ENCODE measurements at places on chromosomes 6 and 20.

DNA sequence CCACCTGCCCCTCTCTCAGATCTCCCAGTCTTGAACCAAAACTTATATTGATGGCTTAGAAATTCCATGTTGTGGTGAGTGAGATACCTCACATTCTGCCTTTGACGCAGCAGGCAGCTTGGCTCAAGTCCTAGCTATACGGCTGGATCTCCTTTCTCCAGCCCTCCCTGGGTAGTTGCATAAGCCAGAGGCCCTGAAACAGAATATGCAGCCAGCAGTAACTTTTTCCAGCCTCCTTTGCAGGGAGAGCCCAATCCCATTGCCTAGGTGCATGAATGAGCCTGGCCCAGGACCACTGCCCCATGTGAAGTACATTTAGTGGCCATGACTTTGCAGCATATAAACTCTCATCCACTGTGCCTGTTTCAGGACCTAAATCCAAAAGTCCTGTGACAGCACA is 202.2 kb upstream of the CDYL start:
- DNase-seq, result no peak

DNA sequence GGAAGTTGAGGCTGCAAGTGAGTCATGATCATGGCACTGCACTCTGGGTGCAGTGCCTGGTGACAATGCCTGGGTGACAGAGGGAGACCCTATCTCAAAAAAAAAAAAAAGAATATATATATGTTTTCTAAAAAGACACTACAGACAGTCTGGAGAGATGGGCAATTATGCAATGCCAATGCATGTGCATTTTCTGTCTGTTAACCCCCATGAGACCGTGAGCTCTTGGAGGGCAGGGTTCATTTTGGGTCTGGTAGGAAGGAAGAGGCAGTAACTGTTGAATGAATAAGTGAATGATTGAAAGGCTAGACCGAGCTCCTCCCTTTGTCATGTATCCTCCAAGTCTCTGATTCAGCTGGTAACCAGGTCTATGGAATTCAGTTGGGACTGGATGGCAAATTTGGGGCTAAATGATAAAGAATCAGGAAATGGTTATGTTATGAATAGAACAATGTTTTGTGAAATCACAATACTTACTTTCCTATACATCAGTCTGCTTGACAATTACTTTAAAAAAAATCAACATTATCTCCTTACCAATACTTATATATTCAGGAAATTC is 5.6 kb upstream of the BLCAP start:
- DNase-seq, result no peak

- DNase-seq, result peak; percentile 91
Measured at GRCh38 chr6:15691250-15691869, 28.5 kb upstream of the DTNBP1 start.

- DNase-seq, result no peak
Measured at GRCh38 chr6:165571068-165571682, 91.9 kb downstream of the PDE10A start.

- DNase-seq, result no peak
Measured at GRCh38 chr6:41622206-41622988, 15.9 kb upstream of the MDFI start.

- DNase-seq, result no peak
Measured at GRCh38 chr6:13116155-13116554, 212.2 kb downstream of the TBC1D7 start.

GRCh38 chr20:62980970-62981369 is 25.8 kb downstream of the BHLHE23 start:
- peak; percentile 50 for DNase-seq

DNA sequence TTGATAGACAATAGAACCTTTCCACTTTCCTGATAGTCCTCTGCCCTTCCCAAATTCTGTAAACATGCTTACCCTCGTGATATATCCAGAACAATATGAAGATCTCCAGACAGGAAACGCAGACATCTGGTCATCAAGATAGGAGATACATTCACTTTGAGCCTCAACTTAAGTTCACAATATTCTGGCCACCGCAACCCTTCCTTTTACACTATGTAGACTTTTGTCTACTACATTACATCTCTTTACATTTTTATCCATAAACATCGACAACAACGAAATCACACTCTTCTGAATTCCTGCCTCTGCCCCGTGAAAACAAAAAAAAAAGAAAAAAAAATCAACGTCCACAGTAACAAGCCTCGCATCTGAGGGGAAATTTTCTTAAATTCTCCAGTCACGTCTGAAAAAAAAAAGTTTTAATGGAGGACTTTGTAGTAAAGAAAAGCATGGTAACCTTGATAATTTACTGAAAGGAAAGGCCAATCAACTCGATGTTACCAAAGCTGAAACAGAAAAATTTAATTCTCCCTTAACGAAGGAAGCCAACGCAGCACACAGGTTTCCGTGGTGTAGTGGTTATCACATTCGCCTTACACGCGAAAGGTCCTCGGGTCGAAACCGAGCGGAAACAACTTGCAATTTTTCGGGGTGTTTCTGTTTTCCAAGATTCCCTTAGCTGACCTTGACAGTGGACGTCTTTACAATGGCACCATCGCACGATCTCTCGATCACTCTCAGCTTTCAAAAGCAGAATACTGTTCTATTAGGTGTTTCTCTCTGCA is 21.8 kb downstream of the POM121L2 start:
- no peak for DNase-seq

GRCh38 chr6:115668211-115668610 is 392.5 kb downstream of the FRK start:
- DNase-seq, result no peak

- no peak for DNase-seq
Measured at GRCh38 chr6:112243861-112244827, 10.2 kb downstream of the LAMA4 start.

- peak; percentile 31 for DNase-seq
Measured at GRCh38 chr20:21048841-21049273, 57.3 kb downstream of the LINC00237 start.

DNA sequence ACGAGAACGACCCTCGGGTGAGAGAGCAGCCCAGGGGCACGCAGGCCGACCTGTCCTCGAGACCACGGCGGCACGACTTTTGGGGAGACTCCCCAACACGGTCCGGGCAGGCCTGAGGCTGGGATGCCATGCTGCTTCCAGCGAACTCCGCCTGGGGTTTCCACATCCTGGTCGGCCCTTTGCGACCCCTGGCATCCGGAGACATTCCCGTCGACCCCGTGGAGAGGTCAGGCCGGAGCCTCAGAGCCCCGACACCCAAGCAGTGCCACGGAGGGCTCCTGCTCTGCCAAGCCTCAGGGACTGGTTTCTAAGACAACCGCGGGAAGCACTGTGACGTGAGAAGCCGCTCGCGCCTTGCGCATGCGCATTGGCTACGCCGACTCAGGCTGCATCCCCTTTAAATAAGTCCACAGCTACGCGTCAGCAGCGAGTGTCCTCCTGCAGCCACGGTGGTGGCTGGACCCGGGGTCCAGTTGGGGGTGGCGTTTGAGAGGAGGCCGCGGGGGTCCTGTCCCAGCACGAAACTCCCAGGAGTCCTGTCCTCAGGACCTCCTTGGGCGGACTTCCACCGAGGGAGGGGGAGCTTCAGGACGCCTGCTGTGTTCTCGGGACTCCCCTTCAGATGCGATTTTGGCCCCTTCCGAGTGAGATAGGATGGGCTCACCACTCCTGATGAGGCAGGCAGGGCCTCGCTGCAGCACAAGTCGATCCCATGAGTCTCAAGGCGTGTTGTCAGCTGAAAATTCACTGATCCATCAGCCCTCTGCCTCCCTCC is 1089.3 kb upstream of the DEFB115 start:
- DNase-seq, result no peak

DNA sequence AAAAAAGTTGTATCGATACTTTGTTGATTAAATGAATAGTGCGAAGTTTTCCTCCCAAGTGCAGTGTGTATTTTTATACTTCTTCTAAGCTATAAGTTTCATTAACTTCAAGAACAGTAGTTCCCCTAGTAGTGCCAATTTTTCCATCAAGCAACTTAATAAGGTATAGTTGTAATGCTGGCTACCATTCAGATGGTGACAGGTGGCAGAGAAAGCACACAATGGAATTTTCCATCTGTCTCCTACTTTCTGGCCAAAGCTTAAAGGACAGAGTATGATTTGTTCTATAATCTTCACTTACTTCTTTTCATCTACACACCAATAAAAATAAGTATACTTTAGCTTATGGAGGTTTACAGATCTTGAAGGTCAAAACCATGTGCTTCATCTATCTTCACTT is 431.1 kb downstream of the NKAIN2 start:
- no peak for DNase-seq

DNA sequence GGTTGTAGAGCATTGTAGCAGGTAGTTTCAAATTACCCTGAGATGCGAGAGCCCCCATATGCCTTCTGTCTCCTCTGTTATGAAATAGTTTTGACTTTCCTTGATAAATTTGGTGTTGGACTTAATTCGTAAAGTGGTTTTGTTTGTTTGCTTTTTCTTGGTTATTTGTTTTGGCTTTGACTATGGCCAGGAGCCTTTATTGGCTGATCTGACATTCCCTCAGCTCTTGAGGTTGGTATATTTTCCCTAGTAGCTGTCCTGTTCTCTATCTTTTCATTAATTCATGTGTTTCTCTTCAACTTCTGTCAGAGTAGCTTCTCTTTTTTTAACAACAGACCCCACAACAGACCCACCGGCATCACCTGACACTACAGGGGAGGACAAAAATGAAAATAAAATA is 457.4 kb upstream of the MANEA start:
- DNase-seq, result no peak

DNA sequence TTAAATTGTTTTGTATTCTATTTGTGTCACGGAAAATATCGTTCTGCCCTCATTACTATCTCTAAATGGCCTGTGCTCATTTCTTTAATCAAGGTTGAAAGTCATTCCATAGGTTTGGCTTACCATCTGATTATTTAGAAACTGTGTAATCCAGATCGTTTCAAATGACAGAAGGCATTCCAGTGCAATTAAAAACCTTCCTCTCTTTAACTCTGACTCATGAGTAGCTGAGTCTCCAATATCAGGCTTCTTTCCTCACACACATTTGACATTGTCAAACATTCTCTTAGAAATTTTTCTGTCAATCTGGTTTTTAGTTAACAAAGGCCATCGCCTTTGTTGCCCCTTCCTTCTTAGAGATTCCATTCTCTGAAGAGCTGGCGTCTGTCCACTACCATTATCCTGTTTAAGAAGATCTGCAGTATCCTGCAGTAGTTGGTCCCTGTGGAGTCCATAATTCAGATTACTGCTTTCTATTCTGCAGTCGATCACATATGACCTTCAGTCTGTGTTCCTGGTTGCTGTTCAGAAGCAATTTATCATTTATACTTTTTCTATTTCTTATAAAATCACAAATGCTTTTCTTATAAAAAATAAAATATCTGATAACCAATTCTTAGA is 3.9 kb upstream of the TRDN start:
- DNase-seq, result no peak

GRCh38 chr6:166430269-166430668 is 47.5 kb upstream of the MPC1 start:
- no peak for DNase-seq

- DNase-seq, result no peak
Measured at GRCh38 chr6:17565399-17565798, 34.7 kb upstream of the FAM8A1 start.

- no peak for DNase-seq
Measured at GRCh38 chr6:36355819-36356218, 19.1 kb upstream of the BNIP5 start.

DNA sequence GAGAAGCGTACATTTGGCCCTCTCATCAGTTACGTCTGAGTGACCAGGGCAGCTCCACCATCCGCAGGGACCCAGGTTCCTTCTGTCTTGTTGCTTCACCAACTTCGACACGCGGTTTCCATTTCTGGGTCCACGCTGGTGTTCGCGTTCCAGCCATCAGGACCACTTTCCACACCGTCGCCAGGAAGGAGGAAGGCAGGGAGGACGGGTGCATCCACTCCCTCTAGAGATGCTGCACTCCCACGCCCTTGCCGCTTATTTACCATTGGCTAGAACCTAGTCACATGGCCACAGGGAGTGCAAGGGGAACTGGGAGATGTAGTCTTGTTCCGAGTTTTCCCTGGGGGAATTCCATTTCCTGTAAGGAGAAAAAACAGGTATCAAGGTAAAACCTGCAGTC is 33.2 kb upstream of the SNX9 start:
- no peak for DNase-seq

DNA sequence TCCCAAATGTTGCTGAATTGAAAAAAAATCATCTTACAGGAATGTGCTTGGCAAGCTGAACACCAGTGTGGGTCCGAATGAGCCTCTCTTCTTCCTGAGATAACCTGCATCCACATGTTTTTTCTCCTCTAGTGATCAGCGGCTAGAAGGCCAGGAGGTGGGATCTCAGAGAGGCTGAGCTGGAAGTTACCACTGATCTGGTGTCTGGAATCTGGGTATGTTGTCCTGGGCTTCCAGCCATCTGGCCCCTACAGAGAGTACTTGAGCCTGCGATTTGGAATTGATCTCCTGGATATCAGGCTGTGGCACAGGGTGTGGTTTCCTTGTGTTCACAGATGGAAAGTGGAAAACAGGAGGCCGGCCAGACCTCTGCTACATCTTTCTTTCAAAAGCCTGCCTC is 35.9 kb downstream of the SULF2 start:
- no peak for DNase-seq

DNA sequence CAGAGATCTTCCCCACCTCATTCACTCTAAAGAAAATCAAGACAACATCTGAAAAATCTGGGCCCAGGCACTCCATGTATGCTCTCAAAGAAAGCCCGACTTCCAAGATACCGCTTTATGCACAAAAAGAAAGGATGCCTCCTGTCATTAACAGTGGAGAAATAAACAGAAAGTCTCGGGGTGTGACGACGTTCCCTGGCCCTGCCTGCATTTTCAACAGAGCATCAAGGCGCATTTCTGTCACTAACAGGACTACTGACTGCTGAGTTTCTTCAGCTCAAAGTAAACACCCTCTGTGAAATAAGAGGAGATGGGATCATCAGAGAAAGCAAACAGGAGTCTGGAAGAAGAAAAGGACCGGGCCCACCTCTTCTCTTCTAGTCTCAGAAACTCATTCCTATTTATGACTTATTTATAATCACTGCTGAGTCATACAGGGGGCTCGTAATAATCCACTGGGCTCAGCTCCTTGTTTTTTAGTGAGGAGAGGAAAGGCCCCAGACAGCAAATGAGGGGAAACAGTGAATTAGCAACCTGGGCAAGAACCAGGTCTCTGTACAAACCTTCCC is 99.7 kb downstream of the ZMYND8 start:
- DNase-seq, result peak; percentile 59

GRCh38 chr6:26322645-26323482 is 42.1 kb upstream of the BTN3A2 start:
- DNase-seq, result peak; percentile 51

DNA sequence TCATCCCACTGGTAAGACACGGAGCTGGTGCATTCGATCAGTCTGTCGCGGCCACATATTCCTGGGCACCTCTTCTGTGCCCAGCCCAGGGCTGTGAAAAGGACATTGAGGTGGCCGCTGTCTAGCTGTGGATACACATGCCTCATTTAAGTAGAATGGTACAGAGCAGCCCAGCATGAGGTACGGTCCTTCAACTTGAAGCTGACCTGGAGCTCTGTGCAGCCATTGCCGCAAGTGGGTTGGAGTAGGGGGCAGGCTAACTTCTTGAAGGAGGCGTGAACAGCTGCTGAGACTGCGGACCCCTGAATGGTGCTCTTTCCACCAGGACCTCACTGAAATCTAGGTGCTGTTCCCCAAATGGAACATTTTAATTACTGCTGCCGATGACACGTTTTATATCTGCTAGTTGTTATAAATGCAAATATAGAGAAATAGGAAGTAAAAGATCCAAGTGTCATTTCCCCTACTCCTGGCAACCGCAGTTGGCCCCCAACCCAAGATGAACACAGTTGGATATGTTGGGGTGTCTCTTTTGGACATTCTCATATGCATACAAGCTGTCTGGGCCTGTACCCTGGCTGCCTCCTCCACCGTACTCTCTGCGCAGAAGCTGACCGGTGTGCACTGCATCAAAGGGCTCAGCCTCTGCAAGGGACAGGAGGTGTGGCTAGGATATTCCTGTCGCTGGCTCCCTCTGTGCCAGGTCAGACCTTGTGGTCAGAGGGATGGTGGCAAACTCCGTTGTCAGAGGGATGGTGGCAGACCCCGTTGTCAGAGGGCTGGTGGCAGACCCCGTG is 86.1 kb downstream of the CDC5L start:
- no peak for DNase-seq
